ENCODE measurements at places on chromosomes 3 and 15.
A peak's percentile ranks its signal among the peaks of the same experiment; 100 is the strongest.

DNA sequence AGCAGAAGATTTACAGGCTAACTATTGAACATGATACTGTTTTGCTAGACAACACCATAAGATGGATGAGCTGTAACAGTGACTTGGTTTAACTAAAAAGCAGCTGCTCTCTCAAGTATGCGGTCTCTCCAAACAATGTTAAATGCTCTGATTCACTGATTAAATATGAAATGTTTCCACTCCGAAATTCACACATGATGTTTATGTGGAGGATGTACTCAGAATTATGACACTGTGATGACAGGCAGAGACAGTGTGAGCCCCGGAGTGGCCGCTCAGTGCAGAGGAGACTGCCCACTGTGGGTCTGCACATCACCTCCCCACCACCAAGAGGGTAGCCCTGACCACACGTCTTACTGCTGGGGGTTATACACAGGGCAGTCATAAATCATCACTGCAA lies 83.9 kb upstream of the MEX3B start:
- DNase-seq = no peak

GRCh38 chr3:115085197-115085865 lies 61.8 kb downstream of the ZBTB20 start:
- no peak for DNase-seq

GRCh38 chr3:152276681-152277080 lies 8.0 kb downstream of the MBNL1 start:
- no peak for DNase-seq

DNA sequence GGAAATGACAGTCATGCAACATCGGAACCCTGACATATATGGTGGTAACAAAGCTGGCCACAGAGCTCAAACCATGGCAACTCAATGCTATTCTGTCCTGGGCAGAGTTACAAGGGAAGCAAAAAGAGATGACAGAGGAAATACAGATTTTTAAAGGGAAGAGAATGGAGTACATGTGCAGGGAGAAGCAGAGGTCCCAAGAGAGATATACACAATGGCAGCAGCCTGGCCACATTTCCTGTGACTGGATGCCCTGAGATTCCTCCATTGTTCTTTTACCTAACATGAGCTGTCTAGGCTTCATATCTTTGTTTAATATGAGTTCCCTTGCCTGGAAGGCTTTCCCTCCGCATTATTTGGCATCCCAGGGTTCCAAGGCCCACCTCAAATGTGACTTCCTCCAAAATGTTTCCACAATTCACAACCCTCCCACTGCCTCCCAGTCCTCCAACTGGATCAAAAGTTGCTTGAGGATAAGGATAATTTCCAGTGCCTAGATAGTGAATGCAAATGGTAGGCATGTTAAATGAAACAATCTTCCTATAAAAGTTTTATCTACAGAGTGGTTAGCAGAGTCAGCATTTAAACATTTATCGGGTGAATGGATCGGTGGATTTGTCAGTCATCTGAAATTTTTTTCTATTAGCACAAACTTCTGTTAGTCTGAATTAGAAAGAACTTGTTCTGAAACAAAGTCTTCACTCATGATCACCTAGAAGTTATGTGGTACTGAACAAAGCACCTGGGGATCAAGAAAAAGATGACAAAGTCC lies 86.2 kb downstream of the DHX30 start:
- no peak for DNase-seq

- no peak for DNase-seq
These were observed 184.6 kb upstream of the TBC1D5 start for GRCh38 chr3:17927036-17927435.

DNA sequence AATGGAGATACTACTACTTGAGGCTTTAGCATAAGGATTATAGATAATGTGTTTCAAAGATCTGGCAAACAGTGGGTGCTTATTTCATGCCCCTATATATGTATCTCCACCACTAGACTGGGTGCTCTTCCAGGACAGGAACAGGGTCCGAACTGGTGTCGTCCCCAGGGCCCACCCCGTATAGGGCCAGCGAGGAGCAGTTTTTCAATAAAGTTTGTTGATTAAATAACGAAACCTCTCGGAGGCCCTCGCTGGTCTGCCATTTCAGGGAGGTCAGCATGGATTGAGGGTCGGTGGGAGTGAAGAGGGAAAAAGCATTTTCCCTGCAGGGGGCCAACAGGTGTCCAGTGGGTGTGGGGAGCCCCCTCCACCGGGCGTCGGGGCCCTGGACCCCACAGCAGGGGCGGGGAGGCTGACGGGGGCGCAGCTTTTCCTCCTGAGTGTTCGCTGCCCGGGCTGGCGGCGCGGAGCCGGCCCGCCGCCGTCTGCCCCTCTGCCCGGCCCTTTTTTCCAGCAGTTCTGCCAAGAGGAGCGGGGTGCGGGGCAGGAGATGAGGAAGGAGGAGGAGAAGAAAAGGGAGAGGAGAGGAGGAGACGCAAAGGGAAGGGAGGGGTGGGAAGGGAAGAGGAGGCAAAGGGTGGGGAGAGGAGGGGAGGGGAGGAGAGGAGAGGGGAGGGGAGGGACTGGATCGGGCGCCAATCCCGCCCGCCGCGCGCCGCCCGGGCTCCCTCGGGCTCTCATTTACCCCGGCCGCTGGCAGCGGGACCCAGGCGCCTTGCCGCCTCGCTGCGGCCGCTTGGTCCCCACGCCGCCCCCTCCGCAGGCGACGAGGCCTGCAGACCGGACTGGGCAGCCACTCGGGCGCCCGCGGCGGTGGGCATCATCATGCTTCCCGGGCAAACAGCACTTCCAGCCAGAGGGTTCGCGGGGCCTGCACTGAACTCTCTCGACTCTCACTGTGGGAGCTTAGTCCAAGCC lies 66.3 kb downstream of the ISG20 start:
- DNase-seq = peak; percentile 56

- no peak for DNase-seq
These were observed 80.5 kb downstream of the USF3 start for GRCh38 chr3:113615976-113616375.

DNA sequence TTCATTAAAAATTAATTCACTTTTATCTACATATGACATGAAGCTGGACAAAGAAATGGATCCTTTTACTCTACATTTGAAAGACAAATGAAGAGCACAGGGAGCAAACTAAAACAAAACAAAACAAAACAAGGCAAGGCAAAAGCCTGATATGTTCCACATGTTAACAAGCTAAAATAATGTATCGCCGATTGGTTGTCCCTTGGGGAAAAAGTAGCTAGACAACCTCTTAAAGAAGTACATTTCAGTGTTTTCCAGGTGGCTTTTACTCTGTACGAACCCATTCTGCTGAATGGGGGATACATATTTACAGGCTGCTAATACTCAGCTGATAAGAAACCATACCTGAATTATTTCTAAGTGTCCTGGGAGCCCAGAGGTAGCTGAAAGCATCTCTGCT lies 493.0 kb upstream of the TBL1XR1 start:
- DNase-seq = no peak

DNA sequence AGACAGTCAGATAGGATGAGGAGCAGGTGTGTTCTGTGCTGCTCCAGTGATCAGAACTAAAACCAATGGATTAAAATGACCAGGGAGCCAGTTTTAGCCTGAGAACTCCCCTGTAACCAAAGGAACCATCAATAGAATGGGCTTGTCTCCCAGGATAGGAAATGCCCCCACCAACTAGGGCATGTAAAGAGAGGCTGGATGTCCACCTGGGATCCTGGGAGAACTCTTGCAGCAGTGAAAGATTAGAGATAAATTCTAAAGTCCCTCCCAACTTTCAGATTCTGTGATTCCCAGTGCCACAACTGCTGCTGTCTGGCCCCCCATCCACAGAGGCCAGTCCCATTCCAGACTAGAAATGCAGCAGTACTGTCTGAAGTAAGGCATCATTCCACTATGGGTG lies 33.8 kb downstream of the HDC start:
- DNase-seq = no peak

- DNase-seq = no peak
These were observed 17.0 kb upstream of the TM6SF1 start for GRCh38 chr15:83090465-83090864.

DNA sequence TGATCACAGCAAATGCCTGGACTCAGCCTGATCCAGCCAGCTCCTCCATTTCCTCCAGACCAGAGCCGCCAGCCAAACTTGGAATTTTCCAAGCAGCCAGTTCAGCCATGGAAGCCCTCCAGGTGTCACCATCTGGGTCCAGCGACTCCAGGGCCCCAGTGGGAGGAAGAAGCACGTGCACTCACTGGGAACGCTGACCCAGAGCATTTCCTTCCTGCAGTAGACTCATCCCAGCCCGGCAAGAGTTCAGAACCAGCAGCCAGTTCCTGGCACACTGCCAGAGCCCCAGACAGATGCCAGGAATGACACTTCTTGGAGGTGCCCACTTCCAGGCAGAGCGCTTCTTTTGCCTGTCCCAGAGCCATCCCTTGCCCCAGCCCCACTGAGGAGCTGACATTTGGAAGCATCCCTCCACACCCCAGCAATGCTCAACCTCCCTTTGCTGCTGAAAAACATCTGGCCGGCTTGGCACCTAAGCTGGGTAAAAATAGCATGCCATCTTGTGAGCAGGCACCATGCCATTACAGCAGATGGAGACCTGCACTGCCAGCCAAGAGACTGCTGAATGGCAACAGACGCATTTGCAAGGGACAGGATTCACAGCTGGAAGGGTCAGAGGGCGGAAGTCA lies 460.3 kb upstream of the PROK2 start:
- peak; percentile 47 for DNase-seq
